ENCODE measurements at places on chromosomes 16 and 17.
A peak's percentile ranks its signal among the peaks of the same experiment; 100 is the strongest.

GRCh38 chr17:81148986-81149533 is 16.2 kb upstream of the PVALEF start:
- DNase-seq: no peak

DNA sequence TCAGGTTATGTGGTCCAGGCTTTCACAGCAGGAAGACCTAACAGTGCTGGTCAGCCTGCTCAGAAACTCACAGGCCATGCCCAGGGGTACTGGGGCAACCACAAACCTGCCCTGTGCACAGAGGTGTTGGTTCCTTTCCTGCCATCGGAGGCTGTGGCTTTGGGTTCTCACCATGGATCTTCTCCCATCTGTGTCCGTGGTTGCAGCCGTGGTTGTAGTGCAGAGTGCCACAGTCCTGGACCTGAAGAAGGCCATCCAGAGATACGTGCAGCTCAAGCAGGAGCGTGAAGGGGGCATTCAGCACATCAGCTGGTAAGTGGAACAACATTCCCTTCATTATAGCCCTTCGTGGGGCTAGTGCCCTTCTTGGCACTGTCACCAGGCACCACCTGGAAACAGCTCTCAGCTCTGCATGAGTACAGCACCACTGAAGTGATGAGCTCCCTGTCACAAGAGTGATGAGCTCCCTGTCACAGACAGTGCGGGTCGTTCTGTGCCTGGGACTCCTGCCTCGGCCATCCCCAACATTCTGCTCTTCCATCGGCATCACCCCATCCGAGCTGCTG is 2.0 kb downstream of the SNRNP25 start:
- DNase-seq: no peak

GRCh38 chr16:57356547-57356946 is 2.0 kb upstream of the CCL22 start:
- no peak for DNase-seq

- no peak for DNase-seq
Measured at GRCh38 chr16:15677447-15677846, 27.4 kb downstream of the NDE1 start.

GRCh38 chr16:22323959-22324786 is 27.0 kb downstream of the POLR3E start:
- no peak for DNase-seq

GRCh38 chr16:50088302-50088701 is 22.5 kb downstream of the HEATR3 start:
- DNase-seq: no peak

- DNase-seq: no peak
Measured at GRCh38 chr17:62923258-62924150, 42.5 kb upstream of the TANC2 start.

DNA sequence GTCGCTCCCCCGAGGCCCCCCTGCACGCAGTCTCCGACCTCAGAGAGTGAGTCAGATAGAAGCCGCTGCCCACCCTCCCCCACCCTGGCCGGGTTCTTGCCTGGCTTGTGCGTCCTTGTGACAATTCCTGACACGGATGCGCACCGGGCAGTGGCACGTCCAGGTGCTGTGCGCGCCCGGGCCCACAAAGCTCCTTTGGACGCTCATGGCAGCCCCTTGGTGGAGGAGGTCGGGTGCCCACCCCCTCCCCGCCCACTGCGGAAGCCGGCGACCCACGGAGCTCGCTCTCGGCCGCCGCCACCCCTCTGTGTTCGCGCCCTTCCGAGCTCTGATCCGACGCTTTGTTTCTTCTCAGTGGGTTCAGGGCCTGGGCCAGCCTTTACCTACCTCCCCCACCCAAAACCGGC is 662 bp upstream of the TUBB3 start:
- DNase-seq: peak; percentile 13

GRCh38 chr16:414395-415169 is 10.9 kb upstream of the RAB11FIP3 start:
- no peak for DNase-seq

DNA sequence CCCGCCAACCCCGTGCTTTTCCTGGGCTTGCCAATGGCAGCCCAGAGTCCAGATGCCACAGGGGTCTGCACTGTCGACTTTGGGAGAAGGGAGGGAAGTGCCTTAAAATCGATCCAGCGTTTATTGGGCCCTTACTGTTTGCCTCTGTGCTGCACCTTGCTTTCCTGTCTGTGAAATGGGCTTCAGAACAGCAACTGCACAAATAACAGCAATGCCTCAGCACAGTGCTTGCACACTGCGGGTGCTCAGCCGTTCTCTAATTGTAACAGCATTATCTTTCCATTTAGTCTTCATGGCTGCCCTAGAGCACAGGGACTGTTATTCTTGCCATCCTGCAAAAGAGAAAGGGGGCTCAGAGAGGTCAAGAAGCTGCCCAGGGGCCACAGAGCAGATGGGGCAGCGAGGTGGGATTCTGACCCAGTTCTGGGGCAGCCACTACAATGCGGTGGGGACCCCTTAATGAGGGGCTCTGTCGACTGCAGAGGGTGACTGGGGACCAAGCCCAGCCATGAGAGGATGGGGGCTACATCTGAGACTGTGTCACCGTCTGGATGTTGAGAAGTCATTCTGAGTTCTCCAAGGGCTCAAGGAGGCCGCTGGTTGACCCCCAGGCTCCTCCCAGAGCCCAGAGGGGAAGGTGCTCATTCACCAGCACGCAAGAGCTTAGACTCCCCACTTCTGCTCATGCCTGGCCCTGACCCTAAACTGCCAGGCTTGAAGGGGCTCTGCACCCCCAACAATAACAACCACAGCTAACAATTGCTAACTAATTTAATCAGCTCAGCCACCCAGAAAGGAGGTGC is 9.4 kb upstream of the FOXF1 start:
- DNase-seq: no peak

DNA sequence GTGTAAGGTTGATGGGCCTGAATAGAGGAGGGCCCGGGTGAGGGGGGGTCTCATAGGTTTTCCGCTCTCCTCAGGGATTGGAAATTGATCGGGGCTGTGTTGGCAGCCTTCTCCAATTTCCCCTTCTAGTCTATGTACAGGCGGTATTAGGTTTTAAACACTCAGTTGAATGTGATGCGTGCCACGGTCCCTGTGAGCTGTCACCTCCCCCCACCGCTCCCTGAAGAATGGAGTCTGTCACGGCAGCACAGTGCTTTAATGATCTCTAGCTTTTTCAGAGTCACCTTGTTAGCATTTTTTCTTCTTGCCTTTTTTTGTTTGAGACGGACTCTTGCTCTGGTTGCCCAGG is 800 bp downstream of the COX4I1 start:
- DNase-seq: no peak

DNA sequence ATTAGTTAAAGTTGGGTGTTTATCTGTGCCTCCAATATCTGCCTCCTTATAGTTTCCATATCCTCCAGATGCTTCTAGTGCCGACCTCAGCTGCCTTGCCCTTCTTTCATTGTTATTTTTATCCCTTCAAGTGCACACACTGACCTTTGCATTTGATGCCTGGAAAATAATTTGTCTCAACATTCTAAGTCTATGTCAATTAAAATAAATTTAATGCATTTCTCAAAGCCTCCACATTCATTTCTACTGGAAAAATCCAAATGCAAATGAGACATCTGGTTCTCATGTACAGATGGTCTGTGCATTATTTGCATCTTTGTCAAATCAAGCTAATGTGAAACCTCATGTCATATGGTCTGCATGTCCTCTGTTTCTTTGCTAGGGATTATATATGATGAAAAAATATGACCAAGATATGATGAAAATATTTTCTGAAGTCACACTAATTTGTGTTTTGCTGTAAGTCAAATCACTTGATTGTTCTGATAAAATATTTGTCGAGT is 61.4 kb downstream of the TMEM100 start:
- DNase-seq: no peak

DNA sequence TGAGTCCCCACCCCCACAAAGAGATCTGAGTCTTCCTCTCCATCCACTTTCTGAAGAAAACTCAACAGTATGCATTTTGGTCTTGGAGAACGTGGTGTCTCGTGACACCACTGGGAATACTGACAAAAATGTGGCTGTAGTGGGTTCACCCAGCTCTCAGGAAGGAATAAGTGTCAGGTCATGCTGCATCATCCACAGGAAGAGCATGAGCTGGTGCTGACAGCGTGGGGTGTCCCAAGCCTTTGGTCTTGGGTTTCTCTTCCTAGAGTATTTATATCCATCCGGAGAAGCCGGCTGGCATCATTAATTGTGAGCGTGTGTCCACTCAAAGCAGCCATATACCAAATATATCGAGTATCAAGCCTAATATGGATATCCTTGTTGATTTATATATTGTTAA is 55.9 kb downstream of the C17orf67 start:
- DNase-seq: no peak

- DNase-seq: no peak
Measured at GRCh38 chr16:72848028-72848400, 199.9 kb downstream of the ZFHX3 start.

GRCh38 chr17:1644493-1645206 is 882 bp downstream of the SCARF1 start:
- no peak for DNase-seq

- DNase-seq: no peak
Measured at GRCh38 chr16:12805066-12805465, 1.4 kb upstream of the CPPED1 start.

DNA sequence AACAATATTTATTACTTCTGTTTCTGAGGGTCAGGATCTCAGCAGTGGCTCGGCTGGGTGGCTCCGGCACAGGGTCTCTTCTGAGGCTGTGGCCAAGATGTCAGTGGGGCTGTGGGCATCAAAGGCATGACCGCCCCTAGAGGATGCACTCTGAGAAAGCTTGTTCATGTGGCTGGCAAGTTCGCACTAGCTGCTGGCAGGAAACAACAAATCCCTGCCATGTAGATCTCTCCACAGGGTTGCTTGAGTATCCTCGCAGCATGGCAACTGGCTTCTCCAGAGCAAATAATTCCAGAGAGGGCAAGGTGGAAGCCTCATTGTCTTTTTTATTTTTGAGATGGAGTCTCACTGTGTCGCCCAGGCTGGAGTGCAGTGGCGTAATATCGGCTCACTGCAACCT is 12.5 kb downstream of the KCTD13 start:
- no peak for DNase-seq

- no peak for DNase-seq
Measured at GRCh38 chr17:30832438-30833124, 815 bp downstream of the ATAD5 start.

DNA sequence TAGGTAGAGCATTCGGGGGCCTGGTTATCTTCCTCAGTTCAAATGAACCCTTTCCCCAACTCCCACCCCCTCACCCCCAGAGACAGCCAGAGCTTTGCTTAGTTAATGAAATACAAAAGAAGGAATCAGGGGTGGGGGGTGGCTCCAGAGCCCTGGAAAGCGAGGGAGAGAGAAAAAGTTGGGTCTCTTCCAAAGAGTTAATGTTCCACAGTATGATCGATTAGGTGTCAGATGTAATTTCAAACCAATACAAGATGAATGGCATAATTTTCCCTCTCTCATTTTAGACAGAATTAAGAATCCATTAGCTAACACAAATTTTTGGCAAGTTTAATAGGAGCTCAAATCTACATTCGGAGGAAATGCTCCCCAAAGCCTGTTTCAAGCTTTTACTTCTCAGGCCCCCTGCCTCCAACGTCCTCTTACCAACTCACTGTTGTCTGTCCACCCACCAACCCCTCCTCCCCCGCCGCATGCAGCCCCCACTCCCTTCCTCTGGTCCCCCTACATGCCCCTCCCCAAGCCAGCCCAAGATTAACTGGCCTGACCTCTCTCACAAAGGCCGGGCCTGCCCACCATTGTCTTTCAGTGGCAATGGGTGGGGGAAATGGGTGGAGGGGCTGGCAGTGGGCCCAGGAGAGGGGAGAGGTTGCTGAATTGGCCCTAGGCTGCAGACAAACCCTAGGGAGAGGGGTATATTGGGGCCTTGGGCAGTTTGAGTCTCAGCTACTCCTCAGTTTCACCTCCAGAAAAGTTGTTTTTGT is 28.2 kb downstream of the NEUROD2 start:
- DNase-seq: no peak

GRCh38 chr17:30534938-30535921 is 58.0 kb downstream of the GOSR1 start:
- no peak for DNase-seq

DNA sequence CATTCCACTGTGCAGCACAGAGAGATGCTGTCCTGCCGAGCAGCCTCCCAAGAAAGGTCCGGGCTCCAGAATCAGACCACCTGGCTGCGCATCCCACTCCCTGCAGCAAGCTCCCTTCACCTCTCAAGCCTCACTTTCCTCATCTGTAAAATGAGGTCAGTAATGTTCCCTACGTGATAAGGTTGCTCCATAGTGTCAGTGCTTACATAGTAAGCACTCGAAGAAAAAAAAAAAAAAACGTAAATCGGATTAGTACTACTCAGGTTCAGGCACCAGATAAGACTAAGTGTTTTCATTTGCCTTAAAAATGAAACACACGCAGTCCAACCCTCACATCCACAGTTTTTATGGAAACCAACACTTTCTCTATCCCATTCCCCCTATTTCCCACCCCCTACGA is 76.7 kb downstream of the CCT6B start:
- no peak for DNase-seq

GRCh38 chr16:10741844-10742243 is 1.8 kb upstream of the NUBP1 start:
- no peak for DNase-seq

- no peak for DNase-seq
Measured at GRCh38 chr16:49825041-49825440, 30.9 kb downstream of the ZNF423 start.

DNA sequence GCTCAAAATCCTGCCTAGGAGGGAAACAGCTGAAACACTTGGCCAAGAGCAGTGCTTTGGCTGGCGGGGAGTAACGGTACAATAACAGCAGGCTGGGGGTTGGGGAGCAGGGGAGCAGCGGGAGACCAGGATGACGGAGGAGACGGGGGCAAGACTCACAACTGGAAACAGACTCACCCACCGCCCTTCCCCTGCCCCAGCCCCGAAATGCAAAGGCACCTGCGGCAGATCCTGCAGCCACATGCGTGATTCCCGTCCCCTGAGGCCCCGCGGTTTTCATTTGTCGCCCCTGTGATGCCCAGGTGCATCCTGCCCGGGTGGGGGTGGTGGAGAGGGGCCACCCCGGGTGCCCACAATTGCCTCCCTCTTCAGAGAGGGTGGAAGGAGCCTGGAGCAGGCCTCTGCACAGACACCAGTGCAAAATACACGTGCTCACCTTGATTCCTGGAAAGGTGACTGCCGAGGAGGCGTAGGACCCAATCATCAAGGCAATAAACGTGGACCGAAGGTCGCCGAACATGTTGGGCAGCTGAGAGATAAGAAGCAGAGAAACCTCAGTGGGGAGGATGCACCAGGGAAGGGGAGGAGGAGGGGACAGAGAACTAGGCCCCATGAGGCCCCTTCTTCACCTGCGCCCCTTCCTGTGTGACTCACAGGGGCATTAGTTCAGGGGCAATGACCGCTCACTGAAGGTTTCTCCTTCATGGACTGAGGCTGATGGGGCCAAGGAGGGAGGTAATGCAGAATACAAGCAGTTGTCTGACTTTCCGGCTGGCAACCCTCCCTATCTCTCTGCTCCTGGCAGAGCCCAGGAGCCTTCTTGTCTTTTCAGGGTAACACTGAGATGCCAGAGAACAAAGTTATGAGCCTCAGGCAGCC is 30.4 kb upstream of the PITPNA start:
- no peak for DNase-seq

DNA sequence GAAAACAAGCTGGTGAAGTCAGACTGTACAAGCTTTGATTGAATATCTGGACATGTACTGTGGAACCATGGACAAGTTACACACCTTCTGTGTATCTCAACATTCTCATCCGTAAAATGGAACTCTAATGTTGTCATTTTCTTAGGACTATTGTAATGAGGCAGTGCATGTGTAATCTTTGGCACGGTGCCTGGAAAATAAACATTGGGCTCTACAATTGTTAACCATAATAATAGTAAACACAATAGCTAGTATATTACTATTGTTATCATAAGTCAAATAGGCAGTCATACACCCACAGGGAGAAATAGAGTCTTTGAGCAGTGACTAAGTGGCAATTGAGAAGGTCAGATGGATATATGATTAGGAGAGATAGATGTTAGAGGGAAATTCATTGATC is 39.8 kb upstream of the ANKFN1 start:
- no peak for DNase-seq

Data from activated naive CD4-positive, alpha-beta T cell (primary cell).